ENCODE measurements at places on chromosomes 11 and 22. TPM values are rescaled to one million over a fixed set of nuclear protein-coding genes. Genes with fewer than 3 reads are reported as not detected.

The DGAT2 gene
- 6.4 TPM for total RNA-seq

The OR8D4 gene
- total RNA-seq = not detected

The NPTXR gene
- total RNA-seq = 0.93 TPM

The KCTD14 gene
- 1.5 TPM for total RNA-seq

The C11orf87 gene
- total RNA-seq = not detected

The HOATZ gene
- total RNA-seq = not detected

The BIK gene
- total RNA-seq = 10.0 TPM

The PLA2G3 gene
- not detected for total RNA-seq

The KRTAP5-2 gene
- not detected for total RNA-seq

The OR5B12 gene
- not detected for total RNA-seq

The CASP5 gene
- not detected for total RNA-seq

The PDGFB gene
- total RNA-seq = 0.37 TPM

The CABP7 gene
- not detected for total RNA-seq

The PRDM10 gene
- total RNA-seq = 5.1 TPM

The DEFB131B gene
- total RNA-seq = not detected

The EIF3M gene
- total RNA-seq = 356 TPM

The CAPN1 gene
- 117 TPM for total RNA-seq

The NEFH gene
- total RNA-seq = not detected

The TEX54 gene
- not detected for total RNA-seq

The LDHAL6A gene
- total RNA-seq = not detected

The OR52N4 gene
- not detected for total RNA-seq

The MS4A8 gene
- not detected for total RNA-seq

The SAA4 gene
- total RNA-seq = not detected

The SESN3 gene
- total RNA-seq = 6.3 TPM

The DRICH1 gene
- not detected for total RNA-seq

The PCNX3 gene
- 40.9 TPM for total RNA-seq

The C11orf21 gene
- not detected for total RNA-seq

The C11orf52 gene
- total RNA-seq = 1.3 TPM

The NOX4 gene
- total RNA-seq = not detected

The CABP4 gene
- total RNA-seq = not detected

The IFTAP gene
- total RNA-seq = 18.6 TPM

The OR4D11 gene
- not detected for total RNA-seq

The DBX1 gene
- total RNA-seq = not detected

The CCT8L2 gene
- not detected for total RNA-seq

The DMC1 gene
- total RNA-seq = 0.56 TPM

The POTEH gene
- not detected for total RNA-seq

The TRIM51G gene
- total RNA-seq = not detected

The CLCF1 gene
- 7.0 TPM for total RNA-seq

The NEU3 gene
- 10.0 TPM for total RNA-seq

The SMCO4 gene
- 8.5 TPM for total RNA-seq

The INSC gene
- 5.8 TPM for total RNA-seq

The GTPBP1 gene
- total RNA-seq = 66.4 TPM

The SH3BP1 gene
- 1.9 TPM for total RNA-seq

The LRRC74B gene
- total RNA-seq = not detected

The FXYD2 gene
- not detected for total RNA-seq

The CLDN5 gene
- total RNA-seq = not detected

The IGLL1 gene
- total RNA-seq = not detected

The MOGAT2 gene
- total RNA-seq = not detected

The TPBGL gene
- not detected for total RNA-seq

The FAM180B gene
- total RNA-seq = not detected

The OR5D16 gene
- total RNA-seq = not detected

The DLG2 gene
- 0.26 TPM for total RNA-seq

The ADM2 gene
- 35.4 TPM for total RNA-seq

The LAMTOR1 gene
- total RNA-seq = 82.4 TPM

The ADAMTS15 gene
- 0.70 TPM for total RNA-seq

The OOSP4A gene
- total RNA-seq = not detected

The CD3E gene
- total RNA-seq = not detected

The DRD2 gene
- total RNA-seq = 0.96 TPM

Data from MCF 10A (cell line).